HCT116 (cell line): ENCODE measurements at places on chromosomes 6 and 20.

GRCh38 chr6:56555438-56555872 is 87.2 kb downstream of the DST start:
- DNase-seq = no peak

DNA sequence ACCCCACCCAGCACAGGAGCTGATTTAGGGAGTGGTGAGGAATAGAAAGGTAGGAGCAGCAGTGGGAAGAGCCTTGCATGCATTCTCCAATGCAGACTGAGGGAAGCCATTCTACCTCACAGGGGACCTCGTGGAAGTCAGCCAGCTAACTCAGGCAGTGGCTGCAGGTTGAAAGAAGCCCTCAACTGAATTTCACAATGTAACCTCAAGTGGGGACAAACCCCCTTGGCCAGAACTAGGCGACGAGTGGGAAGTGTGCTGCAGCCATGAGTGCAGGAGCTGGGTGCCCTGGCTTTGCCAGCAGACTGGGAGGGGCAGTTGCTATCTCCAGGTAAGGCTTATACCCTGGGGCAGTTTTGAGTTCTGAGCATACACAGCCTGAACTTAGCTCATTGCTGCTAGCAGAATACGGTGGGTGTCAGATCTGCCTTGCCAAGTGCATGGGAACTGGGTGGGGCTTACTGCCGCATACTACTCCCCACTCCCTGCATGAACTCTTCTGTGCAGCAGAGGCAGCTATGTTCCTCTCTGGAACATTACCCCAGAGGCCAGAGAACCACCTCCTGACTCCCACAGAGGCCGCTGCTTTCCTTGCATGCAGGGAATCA is 126.5 kb downstream of the CDK19 start:
- DNase-seq = no peak

DNA sequence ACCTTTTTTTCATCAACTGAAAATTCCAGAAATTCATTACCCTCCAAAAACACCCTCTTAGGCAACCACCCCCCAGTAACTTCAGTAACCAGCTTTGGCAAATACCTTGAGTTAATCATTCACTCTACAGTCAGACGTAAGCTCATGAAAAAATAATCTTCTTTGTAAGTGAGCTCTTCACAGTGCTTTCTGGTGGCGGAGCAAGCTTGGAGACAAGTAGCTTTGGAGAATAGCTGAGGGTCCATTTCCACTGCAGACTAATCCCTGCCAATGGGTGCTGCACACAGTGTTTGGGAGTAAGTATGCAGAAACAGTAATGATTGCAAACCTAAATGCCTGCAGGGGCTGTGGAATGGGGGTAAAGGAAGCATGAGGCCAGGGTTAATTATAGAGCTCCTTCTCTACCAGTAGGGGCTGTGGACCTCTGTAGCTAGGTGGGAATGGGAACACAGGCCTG is 56.8 kb upstream of the HINT3 start:
- DNase-seq = no peak

DNA sequence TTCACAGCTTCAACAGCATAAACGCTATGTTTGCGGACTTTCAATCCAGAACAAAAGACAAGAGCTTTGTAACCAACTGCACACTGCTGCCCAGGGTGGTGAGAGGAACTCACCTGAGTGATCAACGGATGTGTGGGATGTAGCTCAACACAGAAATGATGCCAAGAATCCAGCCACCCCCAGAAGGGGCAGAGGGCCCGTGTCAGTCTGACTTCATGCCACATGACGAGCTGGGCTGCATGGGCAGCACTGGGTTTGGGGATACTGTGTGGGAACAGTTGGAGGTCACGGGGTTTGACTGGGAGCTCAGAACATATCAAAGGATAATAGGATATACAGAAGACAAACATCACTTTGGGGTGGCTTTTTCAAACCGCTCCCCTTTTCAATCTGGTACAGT is 79.4 kb upstream of the TRAF3IP2 start:
- no peak for DNase-seq

- no peak for DNase-seq
These were observed 91.9 kb downstream of the PDE10A start for GRCh38 chr6:165571068-165571682.

DNA sequence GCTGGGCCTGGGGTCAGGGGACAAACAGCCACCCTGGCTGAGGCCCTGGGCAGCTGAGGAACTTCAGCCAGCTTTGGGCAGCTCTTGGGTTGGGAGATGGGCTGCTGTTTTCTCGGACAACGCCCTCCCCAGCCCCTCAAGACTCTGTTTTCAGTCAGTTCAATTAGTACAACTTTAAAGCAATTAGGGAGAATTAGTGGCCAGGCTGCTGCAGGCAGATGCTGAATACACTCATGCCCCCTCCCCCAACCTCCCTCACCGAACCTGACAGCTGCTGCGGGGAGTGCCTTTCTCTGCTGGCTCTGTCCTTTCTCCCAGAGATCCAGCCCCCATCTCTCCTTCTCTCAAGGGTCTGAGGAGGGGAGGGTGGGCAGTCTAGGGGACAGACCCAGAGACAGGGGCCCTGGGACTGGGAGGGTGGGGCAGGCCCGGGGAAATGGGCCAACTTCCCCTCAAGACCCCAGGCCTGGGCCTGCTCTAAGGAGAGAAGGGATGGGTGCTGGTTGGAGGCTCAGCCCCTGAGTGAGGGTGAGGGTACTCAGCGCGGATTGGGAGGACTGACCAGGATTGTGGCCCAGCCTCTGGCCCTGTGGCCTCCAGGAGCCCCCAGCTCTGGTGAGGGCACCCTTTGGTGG is 17.8 kb upstream of the MYT1 start:
- DNase-seq = no peak

GRCh38 chr6:96940322-96940721 is 15.8 kb downstream of the KLHL32 start:
- DNase-seq = no peak

- peak; percentile 87 for DNase-seq
These were observed 16.5 kb downstream of the ACTR5 start for GRCh38 chr20:38764567-38765318.

GRCh38 chr6:42727627-42728026 is 5.2 kb upstream of the PRPH2 start:
- DNase-seq = no peak

GRCh38 chr6:48826901-48827701 is 636.0 kb downstream of the MMUT start:
- DNase-seq = peak; percentile 99

GRCh38 chr20:37574199-37574890 is 46.7 kb upstream of the BLCAP start:
- DNase-seq = no peak

DNA sequence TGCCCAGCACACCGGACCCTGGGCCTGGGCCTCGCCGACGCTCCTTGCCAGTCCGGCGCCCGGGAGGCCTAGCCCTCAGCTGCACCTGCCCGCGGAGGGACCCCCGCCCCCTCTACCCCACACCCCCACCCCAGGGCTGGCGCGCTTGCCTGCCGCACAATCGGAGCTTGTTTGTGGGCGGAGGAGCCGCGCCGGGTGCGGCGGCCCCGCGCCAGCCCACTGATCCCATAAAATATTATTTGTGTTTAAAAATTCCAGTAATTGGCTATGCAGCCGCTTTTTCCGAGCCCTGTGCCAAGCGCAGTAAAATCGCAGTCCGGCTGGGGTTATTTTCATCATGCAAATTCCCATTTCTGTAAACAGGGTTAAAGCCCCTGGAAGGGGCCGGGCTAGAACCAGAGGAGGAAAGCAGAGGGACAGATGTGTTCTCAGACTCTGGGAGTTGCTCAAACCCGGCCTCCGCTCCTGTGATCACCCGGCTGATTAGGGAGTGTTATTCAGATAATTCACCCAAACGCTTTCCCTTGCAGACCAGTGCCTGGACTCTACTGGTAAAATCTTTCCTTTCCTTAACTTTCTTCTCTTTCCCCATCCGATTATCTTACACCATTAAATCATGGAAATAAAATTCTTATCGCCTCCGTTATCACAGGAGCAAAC is 93.1 kb downstream of the NCR2 start:
- DNase-seq = no peak

- no peak for DNase-seq
These were observed 44.6 kb upstream of the AGPAT4 start for GRCh38 chr6:161318456-161318855.

DNA sequence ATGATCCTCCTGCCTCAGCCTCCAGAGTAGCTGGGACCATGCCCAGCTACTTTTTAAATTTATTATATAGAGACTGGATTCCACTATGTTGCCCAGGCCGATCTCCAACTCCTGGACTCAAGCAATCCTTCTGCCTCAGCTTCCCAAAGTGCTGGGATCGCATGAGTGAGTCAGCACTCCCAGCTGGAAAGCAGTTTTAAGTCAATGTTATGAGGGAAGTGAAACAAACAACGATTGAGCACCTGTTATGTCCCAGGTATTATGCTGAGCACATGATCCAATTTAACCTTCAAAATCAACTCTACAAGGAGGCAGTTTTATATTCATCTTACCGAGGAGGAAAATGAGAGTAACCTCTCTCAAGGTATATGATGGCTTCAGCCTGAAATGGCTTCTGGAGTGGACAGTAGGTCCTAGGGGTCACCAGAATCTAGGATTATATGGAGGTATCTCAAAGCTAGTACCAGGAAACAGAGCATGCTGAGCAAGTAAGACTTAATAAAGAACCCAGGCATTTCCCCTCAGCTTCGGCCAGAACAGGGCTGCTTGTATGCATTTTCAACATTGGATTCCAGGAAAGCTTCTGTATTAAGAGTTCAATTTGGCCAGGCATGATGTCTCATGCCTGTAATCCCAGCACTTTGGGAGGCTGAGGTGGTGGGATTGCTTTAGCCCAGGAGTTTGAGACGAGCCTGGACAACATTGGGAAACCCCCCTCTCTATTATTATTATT is 55.0 kb downstream of the EDN1 start:
- no peak for DNase-seq

DNA sequence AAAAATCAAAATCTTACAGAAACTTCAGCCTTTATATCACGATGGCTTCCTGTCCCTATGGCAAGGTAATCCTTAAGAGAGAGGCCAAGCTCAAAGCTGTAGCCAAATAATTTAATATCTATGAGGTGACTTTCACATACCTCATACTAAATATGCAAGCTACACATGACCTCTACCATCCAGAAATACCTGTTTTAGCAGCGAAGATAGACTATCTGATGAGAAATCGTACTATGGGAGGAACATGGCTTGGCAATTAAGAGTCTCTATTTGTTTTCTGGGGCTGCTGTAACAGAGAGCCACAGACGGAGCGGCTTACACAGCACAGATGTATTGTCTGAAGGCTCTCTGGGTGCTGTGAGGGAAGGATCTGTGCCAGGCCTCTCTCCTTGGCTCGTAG is 31.0 kb upstream of the SALL4 start:
- no peak for DNase-seq
